Stimulated activated naive CD4-positive, alpha-beta T cell treated with Interleukin-2 at 50 U/mL for 16 hours (primary cell): ENCODE measurements at places on chromosomes 11 and 22.
A peak's percentile ranks its signal among the peaks of the same experiment; 100 is the strongest.

GRCh38 chr11:96179905-96180304 is 163.1 kb downstream of the MAML2 start:
- DNase-seq = no peak

GRCh38 chr11:116960930-116961329 is 123.5 kb upstream of the APOA1 start:
- DNase-seq = no peak

- no peak for DNase-seq
Observed at GRCh38 chr11:42841556-42841955, 470.2 kb upstream of the API5 start.

GRCh38 chr11:78929207-78929905 is 354.7 kb upstream of the NARS2 start:
- no peak for DNase-seq

GRCh38 chr11:122642472-122642922 is 13.0 kb upstream of the UBASH3B start:
- DNase-seq = no peak

GRCh38 chr11:86251345-86251744 is 6.8 kb downstream of the EED start:
- DNase-seq = no peak

GRCh38 chr22:48889209-48889830 is 938.4 kb downstream of the BRD1 start:
- DNase-seq = no peak

DNA sequence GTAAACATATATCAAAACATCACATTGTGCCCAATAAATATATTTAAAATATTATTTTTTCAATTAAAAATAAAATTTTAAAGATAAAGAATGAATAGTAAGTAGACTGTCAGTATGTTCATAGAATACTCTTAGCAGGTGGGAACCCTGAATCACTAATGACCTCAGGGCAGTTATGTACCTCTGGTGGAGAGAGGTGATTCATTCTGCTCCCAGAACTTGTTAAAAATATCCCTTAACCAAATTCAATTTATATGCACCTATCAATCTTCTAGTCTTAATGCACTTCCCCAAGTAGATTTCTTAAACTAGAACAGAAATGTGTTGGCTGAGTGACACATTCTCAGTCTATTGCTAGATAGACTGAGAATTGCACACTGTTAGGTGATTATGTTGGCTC is 183.9 kb upstream of the SYN3 start:
- DNase-seq = no peak

DNA sequence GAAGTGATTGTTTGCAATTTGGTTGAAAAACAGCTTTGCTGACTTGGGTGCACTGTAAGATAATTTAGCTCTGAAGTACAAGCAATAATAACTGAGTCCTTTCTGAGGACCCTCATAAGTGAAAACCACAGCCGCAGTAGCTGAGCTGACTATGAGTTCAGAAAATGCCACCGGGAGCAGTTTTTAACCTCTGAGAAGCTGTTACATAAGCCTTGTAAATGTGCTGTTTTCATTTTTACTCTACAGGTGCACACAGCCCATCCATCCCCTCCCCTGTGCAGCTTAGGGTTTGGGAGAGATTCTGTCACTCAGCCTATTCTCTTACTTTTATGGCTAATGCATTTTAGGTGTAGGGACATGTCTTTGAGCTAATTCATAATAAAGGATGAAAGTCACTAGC is 255.5 kb upstream of the C11orf87 start:
- no peak for DNase-seq

- no peak for DNase-seq
Observed at GRCh38 chr22:49589811-49590210, 237.9 kb downstream of the BRD1 start.

DNA sequence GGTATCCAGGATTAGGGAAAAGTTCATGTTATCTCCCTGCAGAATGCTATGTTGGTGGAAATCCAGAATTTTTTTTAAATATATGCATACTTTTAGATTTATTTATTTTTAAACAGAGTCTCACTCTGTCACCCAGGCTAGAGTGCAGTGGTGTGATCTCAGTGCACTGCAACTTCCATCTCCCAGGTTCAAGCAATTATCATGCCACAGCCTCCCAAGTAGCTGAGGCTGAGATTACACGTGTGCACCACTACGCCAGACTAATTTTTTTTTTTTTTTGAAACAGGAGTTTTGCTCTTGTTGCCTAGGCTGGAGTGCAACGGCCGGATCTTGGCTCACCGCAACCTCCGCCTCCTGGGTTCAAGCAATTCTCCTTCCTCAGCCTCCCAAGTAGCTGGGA is 2.6 kb downstream of the PACSIN2 start:
- no peak for DNase-seq

- no peak for DNase-seq
Observed at GRCh38 chr11:76653012-76653673, 17.4 kb downstream of the LRRC32 start.

DNA sequence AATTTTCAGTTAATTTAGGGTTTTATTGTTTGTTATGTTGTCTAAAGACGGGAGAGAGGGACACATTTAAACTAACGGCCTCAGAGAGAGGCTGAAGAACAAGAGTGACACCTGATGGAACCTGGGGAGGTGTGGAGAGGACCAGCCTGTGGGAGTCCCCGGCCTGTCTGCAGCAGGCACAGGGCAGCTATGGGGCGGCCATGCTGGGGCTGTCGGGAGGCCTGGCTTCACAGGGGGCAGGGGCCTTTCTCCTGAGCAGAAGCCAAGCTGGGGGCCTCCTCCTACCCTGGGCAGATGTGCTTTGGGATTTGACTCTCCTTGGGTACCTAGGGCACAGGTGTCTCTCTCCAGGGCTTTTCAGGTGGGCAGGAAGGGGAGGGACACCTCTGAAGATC is 21.9 kb downstream of the RELT start:
- DNase-seq = no peak

DNA sequence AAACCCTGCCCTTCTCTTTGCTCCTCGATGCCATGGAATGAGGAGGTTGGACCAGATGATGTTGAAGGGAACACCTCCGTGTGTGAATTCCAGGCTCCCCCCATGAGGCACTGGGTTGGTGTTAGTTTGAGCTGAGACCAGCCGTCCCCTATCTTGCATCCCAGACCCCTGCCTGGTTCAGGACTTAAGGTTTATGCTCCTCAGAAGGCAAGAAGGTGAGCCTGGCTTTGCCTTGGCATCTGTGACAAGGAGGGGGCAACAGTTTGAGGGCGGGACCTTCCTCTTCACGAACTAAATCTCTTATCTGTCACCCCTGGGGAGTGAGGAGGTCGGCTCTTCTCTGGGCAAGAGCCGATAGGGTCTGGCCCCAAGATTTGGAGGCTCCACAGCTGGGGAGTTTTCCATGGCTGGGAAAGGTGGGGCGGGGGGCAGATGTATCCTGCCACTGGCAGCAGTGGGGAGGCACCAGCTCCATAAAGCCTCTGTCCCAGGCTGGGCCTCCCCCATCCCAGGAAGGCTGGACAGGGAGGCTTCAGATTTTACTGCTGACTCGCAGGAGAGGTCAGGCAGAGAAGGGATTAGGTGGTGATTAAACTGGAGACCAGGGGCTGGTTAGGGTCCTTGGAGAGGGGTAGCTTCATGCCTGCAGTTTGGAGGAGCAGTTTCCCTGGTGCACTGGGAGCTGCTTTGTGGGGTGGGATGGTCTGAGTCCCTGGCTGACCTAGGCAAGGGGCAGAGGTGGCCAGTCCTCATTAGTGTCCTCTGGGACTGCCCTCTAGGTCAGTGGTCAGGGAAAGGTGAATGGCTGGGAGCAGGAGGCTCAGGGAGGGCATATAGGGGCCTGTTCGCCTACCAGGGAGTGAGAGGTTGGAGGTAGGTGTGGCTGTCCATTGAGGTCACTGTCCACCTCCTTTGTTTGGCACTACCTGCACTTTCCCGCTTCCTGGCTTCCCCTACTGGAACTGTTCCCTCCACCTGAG is 1.1 kb downstream of the SEC14L2 start:
- DNase-seq = no peak

DNA sequence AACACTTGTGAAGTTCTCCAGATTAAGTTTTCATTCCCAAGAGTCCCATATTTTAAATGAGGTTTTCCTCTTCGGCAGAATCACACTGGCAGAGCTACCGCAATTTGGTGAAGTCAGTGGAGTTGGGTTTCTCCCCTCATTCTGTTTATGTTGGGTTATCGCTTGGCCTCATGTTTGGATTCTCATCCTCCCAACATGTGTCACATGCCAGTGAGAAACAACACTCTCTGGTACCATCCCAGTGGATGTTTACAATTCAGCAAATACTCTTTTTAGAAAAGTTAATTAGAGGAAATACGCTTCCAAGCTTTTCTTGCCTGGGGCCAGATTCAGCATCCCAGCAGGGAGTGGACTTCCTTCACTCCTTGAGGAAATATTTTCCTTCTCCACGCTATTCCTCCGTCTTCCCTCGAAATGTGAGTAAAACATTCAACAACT is 2.1 kb downstream of the PAMR1 start:
- no peak for DNase-seq

DNA sequence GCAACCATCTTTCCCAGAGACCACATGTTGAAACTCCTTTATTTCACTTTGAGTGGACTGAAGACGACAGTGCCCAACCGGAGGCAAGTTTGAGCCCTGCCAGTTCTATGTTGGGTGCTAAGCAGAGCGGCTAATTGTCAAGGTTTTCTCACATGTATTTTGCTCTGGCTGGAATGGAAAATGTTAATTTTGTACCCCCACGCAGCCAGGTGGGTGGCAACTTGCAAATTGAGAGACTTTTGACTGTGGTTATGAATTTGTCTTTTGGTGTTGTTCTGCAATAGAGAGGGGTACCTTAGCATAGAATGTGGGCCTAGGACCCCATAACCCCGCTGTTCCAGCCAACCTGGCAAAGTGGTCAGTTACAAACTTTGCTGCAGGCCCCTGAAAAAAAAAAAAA is 42.5 kb upstream of the SLC5A12 start:
- no peak for DNase-seq

GRCh38 chr22:50621356-50621880 is 6.5 kb downstream of the ARSA start:
- peak; percentile 46 for DNase-seq

- no peak for DNase-seq
Observed at GRCh38 chr11:100849901-100850235, 162.8 kb downstream of the ARHGAP42 start.

GRCh38 chr22:19772673-19773469 is 12.3 kb downstream of the TBX1 start:
- no peak for DNase-seq

DNA sequence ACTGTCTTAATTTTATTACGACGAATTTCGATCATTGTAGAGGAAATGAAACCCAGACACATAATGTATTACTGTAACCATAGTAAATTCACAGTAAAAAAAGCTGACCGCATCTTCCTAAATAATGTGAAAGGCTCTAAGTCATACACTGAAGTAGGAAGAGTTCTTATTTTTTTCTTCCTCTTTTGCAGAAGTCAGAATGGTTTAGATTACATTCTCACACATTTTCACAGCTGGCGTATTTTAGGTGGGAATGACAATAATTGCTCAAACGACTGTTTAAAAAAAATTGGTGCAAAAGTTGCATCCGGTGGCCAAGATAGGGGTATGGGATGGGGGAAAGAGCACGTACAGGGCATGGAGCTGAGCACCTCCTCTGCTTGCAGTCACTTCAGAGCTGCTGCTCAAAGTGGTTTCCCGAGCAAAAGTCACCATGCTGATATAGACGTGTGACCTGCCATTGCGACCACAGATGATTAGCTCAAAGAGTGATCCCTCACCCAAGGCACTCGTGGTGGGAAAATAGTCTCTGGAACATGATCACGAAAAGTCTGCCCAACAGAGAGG is 35.3 kb downstream of the MMP13 start:
- no peak for DNase-seq

DNA sequence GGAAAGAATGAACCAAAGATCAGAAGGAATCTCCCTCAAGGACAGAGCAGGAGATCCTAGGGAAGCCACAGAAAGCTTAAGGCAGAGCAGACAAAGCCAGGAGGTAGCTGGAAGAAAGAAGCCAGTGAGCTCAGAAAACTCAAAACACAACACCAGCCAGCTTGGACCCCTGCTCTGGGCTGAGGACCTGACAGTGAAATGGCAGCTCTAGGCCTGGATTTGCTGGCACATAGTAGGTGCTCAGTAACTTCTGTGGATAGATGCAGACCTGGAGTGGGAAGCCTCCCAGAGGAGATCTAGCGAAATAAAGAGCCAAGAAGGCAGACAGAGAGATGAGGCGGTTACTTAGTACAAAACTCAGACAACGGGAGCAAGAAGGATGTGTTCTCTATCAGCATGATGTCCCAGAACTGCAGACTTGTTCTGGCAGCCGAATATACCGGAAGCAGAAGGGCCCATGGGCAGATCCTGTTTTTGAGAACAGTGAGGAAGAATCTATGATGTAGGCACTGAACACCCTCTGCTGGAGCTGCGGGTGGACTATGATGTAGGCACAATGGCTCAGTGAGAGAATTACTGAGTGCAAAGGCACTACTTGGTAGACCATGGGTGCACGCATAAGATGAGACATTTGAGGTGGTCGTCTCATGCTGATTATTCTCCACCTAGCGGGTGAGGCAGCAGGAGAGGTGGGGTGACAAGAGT is 4.8 kb downstream of the ROBO4 start:
- no peak for DNase-seq

- DNase-seq = peak; percentile 41
Observed at GRCh38 chr11:118789501-118790356, 1.2 kb downstream of the DDX6 start.

DNA sequence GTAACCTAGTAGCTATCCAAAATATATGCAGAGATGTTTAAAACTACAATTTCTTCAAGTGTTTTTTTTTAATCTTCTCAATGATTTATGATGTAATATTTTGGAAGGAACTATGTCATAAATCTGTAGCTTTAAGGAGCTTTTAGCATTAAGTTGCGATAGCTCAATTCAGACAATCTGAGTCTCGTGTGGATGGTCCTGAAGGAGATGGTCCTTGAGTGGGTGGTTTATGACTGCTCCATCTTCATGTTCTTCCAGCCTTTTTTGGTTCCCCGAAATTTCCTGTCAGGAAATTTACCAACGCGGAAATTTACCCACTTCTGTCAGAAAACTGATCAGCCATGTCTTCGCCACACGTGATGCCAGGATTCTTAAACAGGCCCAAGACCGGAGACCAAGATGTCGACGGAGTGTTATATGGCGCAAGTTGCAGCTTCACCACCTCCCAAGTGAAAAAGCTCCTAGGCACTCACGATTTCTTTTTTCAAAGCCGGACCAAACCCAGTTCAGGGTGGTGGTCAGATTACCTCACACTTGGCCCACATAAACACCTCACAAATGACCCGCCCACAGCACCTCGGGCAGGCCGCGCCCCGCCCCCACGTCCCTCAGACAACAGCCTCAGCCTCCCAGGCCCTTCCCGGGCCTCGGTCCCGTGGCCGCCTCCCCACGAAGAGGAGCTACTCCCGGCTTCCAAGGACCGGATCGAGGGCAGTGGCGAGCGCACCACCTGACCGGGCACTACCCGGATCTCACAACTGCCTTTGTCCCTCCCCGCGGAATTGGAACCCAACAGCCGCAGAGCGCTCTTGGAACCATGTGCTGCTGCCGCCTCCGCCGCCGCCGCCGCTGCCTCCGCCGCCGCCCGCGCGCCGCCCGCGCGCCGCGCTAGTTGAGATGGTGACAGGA is at the start of gene MORC2:
Gene MORC2, minus strand, starts transcription at position 760 of the 909 bp plus-strand sequence. CDS start 885 bp downstream, outside the sequence.
- DNase-seq = no peak

- no peak for DNase-seq
Observed at GRCh38 chr11:83649528-83649855, 363.3 kb upstream of the CCDC90B start.
